ENCODE measurements at places on chromosomes 16 and 17.

- DNase-seq: no peak
These were observed 17.9 kb downstream of the TBC1D28 start for GRCh38 chr17:18626152-18626870.

- DNase-seq: no peak
These were observed 26.2 kb upstream of the RCVRN start for GRCh38 chr17:9931144-9931741.

DNA sequence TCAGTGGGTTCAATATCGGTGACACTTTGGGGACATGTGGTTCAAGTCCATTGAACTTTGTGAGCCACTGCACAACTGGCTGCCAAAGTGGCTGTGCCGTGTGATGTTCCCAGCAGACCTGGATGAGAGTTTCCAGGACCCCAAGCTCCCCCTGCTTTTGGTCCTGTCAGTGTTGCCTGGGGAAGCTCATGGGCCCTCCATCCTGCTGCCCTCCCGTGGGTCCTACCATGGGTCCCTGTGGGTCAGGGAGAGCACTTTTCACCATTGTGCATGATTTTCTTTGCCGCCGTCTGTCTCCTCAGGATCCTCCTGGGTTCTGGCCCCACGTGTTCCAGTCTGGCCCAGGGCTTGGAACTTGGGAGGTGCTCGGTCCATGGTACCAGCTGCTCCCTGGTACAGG, 38.1 kb downstream of the LGALS9 start:
- no peak for DNase-seq

GRCh38 chr17:7043497-7044198, at the start of gene SLC16A11:
TSS of gene SLC16A11 (minus strand) at chr17:7044092. CDS start at chr17:7043513, 579 bp downstream.
- no peak for DNase-seq

GRCh38 chr16:15948532-15949209, 745 bp upstream of the ABCC1 start:
- no peak for DNase-seq

DNA sequence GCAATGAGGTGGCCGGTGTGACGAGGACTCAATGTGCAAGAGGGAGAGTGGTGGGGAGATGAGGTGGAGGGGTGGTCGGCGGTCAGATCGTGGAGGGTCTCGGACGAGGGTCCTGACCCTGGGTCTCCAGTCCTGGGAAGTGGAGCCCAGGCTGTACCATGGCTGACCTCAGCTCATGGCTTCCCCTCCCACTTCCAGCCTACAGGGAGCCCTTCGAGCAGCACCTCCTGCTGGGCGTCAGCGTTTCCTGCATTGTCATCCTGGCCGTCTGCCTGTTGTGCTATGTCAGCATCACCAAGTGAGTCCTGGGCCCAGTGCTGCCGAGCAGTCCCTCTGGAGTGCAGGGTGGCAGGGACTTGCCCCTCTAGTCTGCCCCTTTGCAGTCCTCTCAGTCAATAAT, 41.8 kb downstream of the IL4R start:
- peak; percentile 3 for DNase-seq

- no peak for DNase-seq
These were observed 584 bp upstream of the SLC16A5 start for GRCh38 chr17:75087182-75087557.
